ENCODE measurements at places on chromosomes 3 and 15.

- DNase-seq, result peak; percentile 25
Measured at GRCh38 chr3:183653209-183654064, 18.0 kb downstream of the KLHL24 start.

DNA sequence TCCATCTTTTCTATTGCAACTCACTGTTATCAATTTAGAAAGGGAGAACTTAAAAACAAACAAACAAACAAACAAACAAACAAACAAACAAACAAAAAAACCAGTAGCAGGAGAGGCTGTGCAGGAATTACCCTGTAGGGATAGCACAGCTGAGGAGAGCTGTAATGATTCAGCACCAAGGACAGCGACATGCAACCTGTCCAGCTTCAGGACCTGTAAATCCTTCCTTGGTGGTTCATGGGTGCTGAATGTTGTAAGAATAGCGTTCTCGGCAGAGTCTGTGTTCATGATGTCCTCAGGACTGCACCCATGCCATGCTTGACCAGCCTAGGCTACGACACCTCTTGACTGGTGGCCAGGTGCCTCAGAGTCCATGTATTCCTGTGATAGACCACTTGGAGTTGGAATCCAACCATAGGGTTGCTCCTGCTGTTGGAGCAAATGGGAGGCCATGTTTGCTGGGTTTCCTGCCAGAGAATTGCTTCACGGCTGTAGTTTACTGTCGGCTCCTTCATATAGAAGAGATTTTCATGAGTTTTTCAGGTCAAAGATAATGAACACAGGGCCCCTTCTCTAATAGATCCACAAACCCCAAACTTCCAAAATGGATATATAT is 65.9 kb downstream of the CACNA2D3 start:
- DNase-seq, result no peak

- no peak for DNase-seq
Measured at GRCh38 chr3:67349551-67350174, 304.7 kb downstream of the SUCLG2 start.

DNA sequence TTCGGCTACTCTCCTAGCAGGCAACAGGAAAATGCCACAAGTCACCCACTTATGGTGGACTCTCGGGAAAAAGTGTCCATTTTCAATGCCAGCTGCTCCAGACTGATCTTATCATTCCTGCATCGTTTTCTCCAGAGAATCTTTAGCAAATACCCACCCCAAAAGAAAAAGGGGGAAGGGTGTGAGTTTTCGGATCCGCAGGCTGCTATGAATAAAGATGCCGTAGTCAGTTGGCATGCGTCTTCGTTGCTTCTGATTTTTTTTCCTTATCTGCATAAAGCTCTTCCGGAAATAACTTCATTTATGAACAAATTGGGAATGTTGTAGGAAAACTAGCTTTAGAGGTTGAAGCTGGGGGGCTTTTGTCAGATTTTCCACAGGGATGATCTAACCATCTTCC is 22.4 kb upstream of the VILL start:
- DNase-seq, result no peak

DNA sequence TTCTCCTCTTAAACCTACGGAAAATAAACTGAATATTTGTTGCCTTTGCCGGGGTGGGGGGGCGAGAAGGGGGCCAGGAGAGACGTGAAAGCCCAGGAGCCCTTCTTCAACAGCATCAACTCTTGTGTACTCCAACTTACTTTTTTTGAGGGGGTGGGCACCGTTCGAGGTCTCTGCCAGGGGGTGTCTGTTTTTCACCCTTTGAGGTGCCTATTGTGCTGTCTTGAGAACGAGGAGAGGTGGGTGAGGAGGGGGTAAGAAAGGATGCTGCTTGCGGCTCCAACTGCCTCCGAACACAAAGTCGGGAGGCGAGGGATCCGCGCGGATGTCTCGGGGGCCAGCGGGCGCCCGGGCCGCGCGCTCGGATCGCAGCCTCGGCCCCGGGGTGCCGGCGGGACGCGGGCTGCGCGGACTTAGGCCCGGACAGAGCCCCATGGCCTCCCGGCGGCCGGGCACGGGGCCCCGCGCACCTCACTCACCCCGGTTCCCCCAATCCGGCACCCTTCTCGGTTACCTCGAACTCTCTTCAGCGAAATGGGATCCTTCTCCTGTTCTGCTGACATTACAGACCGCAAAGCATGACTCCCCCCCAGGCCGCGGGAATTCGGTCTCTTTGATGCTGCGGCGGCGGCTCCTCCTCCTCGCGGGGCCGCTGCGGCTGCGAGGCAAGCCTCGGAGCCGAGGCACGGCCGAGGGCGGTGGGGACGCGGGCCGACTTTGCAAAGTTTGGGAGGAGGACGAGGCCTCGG is 650 bp downstream of the PYGO1 start:
- DNase-seq, result no peak

GRCh38 chr3:148381051-148381450 is 316.7 kb upstream of the AGTR1 start:
- DNase-seq, result no peak

GRCh38 chr15:90232196-90232595 is 1.5 kb downstream of the CIB1 start:
- peak; percentile 31 for DNase-seq

- DNase-seq, result no peak
Measured at GRCh38 chr3:74267131-74267530, 347.3 kb downstream of the CNTN3 start.

DNA sequence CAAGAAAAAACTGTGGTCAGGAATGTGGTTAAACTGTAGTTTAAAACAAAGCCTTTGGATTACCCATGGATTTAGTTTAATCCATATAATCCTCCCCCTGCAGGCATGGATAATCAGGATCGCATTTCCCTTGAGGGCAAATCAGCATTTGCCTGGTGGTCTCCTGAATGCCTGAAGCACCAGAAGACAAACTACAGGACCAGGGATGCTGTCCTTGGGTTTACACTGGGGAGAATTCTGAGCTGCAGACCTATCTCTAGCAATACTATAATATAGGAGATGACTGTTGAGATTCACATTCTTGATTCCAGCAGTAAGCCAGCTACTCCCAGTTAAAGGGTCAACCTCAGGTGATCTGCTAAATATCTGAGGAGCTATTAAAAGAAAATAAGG is 10.6 kb downstream of the PIK3CB start:
- DNase-seq, result no peak

- no peak for DNase-seq
Measured at GRCh38 chr3:127441764-127442163, 148.8 kb downstream of the TPRA1 start.
